ENCODE measurements at places on chromosomes 11 and 22.
A peak's percentile ranks its signal among the peaks of the same experiment; 100 is the strongest.

- DNase-seq = no peak
Measured at GRCh38 chr11:85723088-85723487, 37.1 kb upstream of the CCDC89 start.

GRCh38 chr11:124879493-124880289 lies 14.5 kb downstream of the ROBO3 start:
- no peak for DNase-seq

- DNase-seq = no peak
Measured at GRCh38 chr11:46431211-46431610, 39.6 kb upstream of the CHRM4 start.

- no peak for DNase-seq
Measured at GRCh38 chr11:4071914-4072313, 22.7 kb upstream of the RRM1 start.

- DNase-seq = no peak
Measured at GRCh38 chr11:71482216-71482615, 29.2 kb downstream of the NADSYN1 start.

DNA sequence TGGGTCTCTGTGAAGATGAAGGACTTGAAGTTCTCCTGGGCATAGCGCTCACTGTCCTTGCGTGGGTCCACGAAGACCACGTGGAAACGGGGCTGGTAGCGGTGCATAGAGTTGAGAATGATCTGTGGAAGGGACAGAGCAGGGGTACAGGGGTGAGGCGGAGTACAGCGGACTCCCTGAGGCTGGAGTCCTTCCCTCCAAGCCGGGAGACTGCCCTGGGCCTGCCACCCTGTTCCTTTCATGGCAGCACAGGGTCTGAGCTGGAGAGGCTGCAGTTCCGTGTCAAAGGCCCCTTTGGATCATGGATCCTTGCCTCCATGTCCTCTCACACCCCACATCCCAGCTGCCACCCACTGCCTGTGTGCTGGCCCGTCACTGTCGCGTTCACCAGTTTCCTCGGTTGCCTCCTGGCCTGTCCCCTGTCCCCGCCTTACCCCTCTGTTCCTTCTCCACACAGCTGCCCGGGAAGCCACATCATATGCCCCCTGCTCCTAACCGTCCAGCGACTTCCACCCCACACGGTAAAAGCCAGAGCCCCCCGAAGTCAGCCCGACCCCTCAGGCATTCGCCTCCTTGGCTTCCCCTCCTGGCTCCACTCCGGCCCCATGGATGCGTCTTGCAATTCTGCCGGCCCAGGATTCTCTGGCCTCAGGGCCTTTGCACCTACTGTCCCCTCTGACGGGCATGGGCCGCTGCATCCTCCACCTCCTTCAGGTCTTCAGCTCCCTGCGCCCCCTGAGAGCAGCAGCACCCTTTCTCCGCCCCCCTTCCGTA lies 3.4 kb upstream of the NUDT8 start:
- DNase-seq = no peak

DNA sequence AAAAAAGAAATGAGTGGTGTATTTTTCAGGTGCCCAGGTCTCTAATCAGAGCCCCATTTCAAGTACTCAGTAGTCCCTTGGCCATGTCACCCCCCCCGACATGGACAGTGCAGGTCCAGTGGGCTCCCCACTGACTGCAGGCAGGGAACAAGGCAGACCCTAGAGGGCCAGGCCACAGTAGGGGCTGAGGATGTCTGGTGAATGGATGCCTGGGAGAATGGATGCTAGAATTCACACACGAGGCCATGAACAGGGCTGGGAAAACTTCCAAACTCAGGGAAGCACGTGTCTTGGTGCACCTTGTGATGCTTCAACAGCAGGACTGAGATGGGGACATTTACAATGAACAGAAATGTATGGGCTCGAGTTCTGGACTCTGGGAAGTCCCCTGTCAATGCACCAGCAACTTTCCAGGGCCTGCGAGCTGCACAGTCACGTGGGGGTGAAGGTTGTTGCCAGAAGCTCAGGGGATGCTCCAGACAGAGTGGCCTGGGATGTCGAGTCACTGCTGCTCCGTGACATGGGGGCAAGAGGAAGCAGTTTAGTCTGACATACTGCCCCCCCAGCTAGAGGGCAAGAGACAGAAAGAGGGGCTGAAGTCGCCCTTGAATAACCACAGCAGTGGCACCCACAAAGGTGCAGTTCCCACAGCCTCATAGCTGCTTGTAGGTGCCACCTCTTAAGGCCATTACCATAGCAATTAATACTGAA lies 3.1 kb downstream of the APOBEC3G start:
- no peak for DNase-seq

- no peak for DNase-seq
Measured at GRCh38 chr11:19355601-19356000, 114.9 kb upstream of the E2F8 start.

GRCh38 chr22:45553351-45554039 lies 50.8 kb downstream of the FBLN1 start:
- peak; percentile 1 for DNase-seq

DNA sequence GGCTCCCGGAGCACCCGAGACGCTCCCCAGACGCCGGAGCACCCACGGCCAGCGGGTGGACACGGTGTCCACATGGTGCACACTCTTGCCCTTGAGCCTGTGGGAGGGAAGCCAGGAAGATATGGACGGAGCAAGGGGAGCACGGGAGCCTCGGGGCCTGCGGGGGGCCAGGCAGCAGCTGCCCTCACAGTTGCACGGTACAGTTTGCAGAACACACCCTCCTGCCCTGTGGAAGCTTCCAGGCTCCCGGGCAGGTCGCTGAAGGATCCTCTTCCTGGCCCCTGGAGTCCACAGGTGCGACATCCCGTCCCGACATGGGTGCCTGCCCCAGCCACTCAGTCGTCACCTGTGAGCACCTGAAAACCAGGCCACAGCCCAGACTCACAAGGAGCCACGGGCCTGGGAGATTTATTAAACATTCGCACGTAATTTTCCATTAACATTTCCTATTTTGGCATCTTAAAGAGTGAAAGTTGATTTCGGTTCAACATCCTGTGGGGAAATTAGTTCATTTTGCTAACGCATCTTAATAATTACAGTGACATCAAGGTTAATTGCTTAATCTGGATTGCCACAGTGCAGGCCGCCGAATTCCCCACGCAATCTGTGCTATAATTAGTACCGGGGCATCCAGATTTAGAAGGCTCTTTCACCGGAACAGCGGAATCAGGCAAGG lies 253.3 kb downstream of the BRD1 start:
- DNase-seq = no peak

GRCh38 chr11:78525720-78526119 lies 48.9 kb downstream of the NARS2 start:
- no peak for DNase-seq

GRCh38 chr11:24705474-24705873 lies 208.6 kb downstream of the LUZP2 start:
- DNase-seq = no peak

GRCh38 chr11:86570020-86570419 lies 102.4 kb downstream of the ME3 start:
- DNase-seq = no peak

DNA sequence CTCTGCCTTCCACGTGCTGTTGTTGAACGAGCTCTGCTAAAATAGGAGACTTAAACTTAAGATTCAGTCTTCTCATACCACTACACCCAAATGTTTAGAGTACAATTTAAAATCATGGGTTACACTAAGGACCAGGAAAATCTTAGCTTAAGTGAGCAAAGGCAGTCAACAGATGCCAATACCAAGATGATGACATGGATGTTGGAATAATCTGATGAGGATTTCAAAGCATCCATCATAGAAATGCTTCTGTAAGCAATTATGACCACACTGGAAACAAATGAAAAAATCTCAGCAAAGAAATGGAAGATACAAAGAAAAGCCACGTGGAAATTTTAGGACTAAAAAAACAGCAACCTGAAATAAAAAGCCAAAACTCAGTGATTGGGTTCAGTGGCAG lies 109.8 kb downstream of the ATXN10 start:
- DNase-seq = no peak

DNA sequence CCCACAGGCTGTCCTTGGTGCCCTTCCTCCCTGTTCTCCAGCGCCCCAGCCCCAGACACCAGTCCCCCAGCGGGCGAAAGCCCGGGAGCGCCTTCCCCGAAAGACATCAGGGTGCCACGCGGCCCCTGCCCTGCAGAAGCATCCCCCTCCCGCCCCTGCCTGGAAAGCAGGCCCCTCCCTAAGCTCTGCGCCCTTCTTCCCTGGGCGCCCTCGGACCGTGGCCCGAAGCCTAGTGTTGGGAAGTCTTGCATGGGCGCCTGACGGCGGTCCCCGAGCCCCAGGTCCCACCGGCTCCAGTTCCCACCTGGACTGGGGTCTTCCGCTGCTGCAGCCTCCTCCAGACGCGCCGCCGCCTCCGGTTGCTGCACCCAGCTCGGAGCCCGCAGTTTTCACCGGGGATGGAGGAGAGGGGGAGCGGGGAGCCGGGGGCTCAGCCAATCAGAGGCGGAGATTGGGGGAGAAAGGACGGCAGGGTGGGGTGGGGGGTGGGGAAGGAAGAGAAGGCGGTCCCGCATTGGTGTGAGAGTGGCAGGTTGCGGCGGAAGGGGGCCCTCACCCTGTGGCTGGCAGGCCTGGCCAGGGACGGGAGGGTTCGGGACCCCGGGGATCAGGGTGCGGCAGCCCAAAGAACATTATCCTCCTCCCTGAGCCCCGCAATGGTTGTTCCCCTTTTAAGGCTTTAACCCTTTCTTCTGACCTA lies at the start of gene THY1:
Gene THY1, minus strand, starts transcription at position 364 of the 700 bp plus-strand sequence. CDS start 2,267 bp downstream, outside the sequence.
- DNase-seq = peak; percentile 18

GRCh38 chr11:46984987-46985386 lies 48.4 kb downstream of the CSTPP1 start:
- no peak for DNase-seq

GRCh38 chr11:129286813-129287212 lies 88.8 kb upstream of the BARX2 start:
- peak; percentile 52 for DNase-seq

DNA sequence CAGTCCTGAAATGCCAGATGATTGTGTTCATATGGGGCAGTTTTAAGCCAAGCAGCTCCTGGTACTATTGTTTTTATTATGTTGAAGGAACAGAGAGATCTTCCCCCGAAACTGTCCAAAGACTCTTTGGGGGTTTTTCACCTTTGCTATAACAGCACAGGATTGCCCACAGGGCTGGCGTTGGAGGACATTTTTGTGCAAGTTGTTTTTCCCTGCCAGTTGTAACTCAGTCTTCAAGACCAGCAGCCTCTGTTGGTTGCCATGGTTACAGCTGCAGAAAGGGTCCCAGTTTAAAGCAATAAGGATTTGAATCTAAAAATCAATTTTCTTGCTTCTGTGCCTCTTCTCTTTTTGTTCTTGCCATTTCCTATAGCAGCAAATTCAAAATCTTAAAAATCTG lies 45.4 kb upstream of the YWHAH start:
- DNase-seq = no peak

DNA sequence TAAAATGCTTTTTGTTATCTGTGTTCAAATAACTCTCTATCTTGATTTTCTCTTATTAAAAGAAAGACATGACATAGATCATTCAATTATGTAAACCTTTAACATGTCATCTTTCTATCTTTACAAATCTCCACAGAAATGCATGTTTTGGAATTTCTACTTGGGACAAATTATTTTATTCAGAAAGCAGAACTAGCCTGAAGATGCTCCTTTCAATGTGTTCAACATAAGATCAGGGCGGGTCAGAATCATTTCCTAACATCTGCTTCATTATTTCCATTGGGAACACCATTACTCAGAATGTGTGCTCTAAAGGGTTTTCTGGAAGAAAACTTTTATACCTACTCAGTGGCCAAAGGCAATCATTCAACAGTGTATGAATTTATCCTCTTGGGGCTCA lies at the start of gene OR5AL1:
Gene OR5AL1, plus strand, starts transcription at position 301 of the 400 bp plus-strand sequence.
- DNase-seq = no peak

GRCh38 chr22:27422442-27422841 lies 379.1 kb downstream of the MN1 start:
- DNase-seq = no peak

DNA sequence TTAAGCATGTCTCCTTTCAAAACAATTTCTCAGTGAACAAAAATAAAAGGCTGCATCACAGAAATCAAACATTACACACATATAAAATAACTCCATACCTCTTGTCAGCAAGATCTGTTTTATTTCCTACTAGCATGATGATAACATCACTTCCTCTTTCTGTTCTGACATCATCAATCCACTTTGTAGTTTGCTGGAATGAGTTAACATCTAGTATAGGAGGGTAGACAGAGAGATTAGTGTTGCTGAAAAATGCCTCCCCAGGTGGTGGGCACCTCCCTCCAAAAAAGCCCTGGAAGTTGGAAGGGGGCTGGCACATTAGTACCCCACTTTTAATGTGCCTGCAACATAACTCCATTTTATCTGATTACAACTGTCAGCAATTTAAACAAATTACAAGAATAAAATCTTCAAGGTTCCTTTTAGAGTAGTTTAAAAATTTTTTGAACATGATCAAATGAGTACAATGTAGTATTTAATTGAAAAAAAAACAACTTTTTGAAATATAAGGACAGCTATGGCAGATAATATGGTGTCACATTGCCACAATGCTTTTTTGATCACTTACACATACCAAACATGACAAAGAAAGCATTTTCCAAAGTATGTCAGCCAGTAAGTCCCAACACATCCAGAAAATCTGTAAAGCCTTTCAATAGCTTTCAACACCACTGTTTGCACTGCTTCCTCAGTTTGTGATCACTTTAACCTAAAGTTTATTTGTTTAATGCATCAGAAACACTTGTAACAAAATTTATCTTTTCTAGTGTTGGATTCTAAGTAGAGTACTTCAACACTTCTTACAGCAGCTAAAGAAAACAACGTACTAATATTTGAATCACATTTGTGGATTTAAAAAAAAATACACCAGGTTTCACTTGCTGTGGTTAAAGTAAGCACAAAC lies 44.5 kb downstream of the RAB6A start:
- no peak for DNase-seq

- DNase-seq = no peak
Measured at GRCh38 chr11:126281666-126282175, 1.2 kb upstream of the TIRAP start.

DNA sequence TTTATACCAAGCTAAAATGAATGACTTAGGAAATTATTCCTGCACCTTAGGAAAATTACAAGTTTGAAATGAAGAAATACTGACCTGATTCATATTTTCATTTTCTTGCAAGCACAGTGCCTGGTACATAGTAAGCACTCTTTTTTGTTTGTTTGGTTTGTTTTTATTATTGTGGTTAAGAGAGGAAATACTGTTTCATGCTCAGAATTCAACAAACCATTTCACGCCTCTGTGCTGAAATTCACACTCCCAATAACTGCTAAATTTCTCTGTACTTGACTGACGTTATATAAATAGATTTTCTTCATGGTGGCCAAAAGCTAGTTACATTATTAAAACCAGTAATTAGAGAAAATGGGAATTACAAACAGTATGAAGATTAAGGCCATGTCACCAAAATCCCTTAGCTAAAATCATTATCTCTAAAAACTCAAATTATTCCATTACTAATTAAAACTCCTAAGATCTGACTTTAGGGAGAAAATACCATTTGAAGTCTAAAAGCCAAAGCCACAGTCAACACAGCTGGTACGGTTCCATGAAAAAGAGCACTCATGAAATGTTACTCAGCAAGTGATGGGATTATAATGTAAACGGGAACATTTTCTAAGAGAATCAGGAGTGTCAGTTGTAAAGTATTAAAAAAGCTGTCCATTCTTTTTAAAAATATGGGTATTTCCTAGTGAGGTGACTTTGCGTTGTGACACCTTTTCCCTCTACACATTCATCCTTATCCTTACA lies 77.8 kb upstream of the DDI1 start:
- no peak for DNase-seq

GRCh38 chr22:23700706-23701105 lies 9.9 kb downstream of the RGL4 start:
- no peak for DNase-seq
